ENCODE measurements at places on chromosomes 4 and X.

GRCh38 chr4:37993806-37994205 is 33.6 kb downstream of the PTTG2 start:
- no peak for DNase-seq

DNA sequence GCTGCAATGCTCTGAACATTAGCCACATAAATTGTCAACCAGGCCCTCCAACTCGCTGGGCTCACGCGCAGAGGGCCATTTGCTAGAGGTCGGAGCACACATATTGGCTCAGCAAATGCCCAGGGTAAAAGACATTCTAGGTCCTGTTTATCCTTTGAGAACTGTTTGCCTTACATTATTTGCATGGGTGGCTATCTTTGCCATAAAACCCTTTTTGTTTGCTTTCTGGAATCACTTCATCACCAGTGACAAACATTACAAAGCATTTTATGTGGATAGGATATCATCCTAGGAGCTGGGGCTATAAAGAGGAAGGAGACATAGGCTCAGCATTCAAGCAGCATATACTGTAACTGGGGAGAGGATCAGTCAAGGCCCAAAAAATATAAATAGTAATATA is 149.2 kb upstream of the RAI2 start:
- DNase-seq: no peak

- DNase-seq: no peak
Observed at GRCh38 chr4:102451266-102451665, 49.9 kb upstream of the NFKB1 start.

GRCh38 chrX:130155564-130155963 is 10.1 kb downstream of the AIFM1 start:
- DNase-seq: no peak

DNA sequence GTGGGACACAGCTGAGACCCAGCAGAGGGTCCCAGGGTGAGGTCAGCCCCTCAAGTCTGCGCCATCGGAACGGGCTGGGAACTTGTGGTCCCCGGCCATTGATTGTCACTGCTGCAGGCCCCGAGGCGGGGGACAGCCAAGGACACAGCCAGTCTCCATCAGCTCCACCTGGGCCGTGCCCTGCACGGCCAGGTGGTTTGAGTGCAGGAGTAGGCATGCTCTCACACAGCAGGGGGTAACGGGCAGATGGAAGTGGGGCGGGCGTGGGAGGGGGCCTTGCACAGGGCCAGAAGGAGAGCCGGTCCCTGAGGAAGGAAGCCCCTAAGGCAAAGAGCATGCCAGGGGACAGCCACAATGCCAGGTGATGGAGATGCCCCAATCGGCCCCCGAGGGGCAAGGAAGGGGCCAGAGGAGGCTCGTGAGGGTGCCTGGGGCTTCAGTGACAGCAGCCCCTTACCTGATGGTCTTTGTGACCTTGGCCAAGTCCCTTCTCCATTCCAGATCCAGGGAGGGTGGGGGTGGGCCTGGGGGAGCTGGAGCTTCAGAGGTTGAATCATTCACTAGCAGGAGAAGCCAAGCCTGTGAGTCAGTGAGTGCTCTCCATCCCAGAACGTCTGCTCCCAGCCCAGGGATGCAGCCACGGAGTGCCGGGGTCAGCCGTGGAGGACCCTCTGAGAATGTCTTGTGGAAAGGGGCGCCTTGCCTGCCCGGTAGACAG is 2.3 kb downstream of the ATP2B3 start:
- DNase-seq: no peak

GRCh38 chr4:26984896-26985295 is 124.3 kb downstream of the STIM2 start:
- no peak for DNase-seq

- DNase-seq: no peak
Observed at GRCh38 chr4:47786958-47787370, 50.9 kb downstream of the CORIN start.

- DNase-seq: no peak
Observed at GRCh38 chrX:115563633-115564162, 2.7 kb downstream of the PLS3 start.

DNA sequence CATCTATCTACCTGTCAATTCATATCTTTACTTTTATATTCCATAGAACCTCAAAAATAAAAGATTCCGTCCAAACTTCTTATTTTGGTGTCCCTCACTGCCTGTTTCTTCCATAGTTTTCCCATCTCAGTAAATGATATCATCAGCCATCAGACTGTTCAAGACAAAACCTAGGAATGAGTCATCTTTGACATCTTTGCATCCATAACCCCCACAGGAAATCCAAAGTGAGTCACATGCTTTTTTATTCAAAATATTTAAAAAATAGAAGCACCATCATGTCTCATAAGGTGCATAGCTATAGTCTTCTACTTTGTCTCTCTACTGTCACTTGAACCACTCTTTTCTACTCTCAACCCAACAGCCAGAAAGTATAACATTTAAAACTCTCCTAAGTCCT is 29.9 kb upstream of the CXXC4 start:
- DNase-seq: peak; percentile 13

GRCh38 chrX:56281789-56282188 is 49.6 kb downstream of the KLF8 start:
- peak; percentile 4 for DNase-seq

- peak; percentile 67 for DNase-seq
Observed at GRCh38 chr4:91325495-91325894, 978.3 kb upstream of the GRID2 start.

- DNase-seq: peak; percentile 76
Observed at GRCh38 chr4:74376888-74377483, 12.0 kb downstream of the EREG start.

GRCh38 chrX:19556202-19556601 is 40.9 kb upstream of the MAP3K15 start:
- DNase-seq: no peak

DNA sequence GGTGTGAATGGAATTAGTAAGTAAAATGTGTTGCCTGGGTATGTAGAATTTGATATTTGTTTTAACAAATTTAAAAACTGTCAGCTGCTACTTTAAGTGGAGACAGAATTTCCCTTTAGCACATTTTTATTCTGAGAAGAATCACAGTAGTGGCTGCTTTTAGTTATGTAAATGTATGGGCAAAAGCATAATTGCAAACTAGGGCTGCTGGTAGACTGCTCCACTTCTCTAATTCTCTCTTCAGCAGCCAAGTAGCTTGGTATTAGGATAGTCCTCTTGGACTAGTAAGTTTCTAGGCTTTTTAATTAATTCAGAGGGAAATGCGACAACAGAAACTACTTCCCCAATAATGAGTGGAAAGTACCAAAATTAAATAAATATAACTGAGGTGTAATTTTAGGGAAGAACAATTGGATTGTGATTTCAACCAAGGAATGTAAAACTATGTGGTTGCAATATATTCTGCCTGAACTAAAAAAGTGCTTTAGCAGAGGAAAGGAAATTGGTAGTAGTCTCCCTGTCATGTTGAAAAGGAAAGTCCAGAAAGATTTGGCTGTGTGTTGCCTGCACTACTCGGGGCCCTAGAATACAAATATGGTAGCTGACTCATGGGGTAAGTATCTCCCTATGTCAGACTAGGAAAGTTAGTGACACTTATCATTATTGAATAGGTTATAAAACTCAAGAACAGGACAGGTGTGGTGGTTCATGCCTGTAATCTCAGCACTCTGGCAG is 9.2 kb upstream of the EIF4E start:
- no peak for DNase-seq

GRCh38 chr4:101621120-101621519 is 169.4 kb upstream of the BANK1 start:
- peak; percentile 7 for DNase-seq

DNA sequence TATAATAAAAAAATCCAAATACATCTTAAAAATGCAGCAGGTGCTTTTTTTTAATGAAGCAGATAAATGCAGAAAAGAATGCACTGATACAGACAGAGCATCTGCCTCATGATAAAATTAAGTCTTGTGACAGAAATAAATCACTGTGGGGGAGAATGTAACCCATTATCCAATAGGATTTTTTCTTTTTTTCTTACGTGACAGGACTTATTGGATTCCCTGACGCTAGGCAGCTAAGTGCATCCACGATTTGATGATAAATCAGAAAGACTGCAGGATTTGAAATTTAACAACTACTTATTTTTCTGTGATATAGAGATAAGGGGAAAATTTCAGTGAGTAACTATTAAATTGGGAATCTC is 110.6 kb upstream of the PPARGC1A start:
- no peak for DNase-seq

DNA sequence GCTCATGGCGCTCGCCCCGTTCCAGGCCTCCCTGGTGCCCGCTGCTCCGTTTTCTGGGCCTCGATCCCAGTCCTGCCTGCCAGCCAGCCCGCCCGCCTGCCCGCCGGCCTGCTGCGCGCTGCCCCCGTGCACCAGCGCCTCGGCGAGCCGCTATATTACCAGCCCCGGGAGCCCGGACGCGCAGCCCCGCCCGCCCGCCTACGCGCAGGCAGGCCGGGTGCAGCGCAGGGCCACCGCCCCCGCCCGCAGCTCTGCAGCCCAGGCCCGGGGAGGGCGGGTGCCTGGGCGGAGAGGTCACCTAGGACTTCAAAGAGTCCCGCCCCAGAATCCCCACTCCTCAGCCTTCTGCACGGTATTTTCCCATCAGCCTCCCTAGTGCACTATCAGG is at the start of gene MAOB:
TSS of gene MAOB (minus strand) at position 157 of the 388 bp plus-strand sequence. CDS start at position 6, 151 bp downstream.
- no peak for DNase-seq

DNA sequence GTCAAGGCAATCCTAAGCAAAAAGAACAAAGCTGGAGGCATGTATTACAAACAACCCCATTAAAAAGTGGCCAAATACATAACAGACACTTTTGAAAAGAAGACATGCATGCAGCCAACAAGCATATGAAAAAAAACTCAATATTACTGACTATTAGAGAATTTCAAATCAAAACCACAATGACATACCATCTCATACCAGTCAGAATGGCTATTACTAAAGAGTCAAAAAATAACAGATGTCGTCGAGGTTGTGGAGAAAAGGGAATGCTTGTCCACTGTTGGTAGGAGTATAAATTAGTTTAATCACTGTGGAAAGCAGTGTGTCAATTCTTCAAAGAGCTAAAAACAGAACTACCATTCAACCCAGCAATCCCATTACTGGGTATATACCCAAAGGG is 604.6 kb upstream of the GRIA3 start:
- DNase-seq: no peak

- DNase-seq: no peak
Observed at GRCh38 chr4:77586951-77587383, 18.7 kb upstream of the CXCL13 start.

- DNase-seq: peak; percentile 29
Observed at GRCh38 chrX:26262121-26262523, 46.2 kb downstream of the MAGEB5 start.

DNA sequence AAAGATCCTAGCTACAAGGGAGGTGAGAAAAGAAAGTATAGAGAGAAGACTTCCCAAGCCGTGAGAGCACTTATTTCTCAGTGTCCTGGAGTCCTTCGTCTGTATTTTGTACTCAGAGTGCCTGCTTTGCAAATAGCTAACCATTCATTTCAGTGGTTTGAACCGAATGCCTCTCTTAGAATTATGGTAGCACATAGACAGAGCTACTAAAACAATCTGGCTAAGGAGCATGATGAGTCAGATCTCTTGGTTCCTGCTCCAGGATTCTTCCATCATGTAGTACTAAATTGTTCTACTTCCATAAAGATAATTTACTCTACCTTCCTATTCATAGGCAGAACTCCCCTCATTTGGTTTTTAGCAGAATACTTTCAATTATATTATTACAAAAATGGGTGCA is 946.6 kb downstream of the STIM2 start:
- no peak for DNase-seq

- peak; percentile 57 for DNase-seq
Observed at GRCh38 chrX:103404231-103405008, 28.1 kb downstream of the BEX3 start.

- DNase-seq: no peak
Observed at GRCh38 chrX:127037159-127037558, 217.6 kb downstream of the PRR32 start.

DNA sequence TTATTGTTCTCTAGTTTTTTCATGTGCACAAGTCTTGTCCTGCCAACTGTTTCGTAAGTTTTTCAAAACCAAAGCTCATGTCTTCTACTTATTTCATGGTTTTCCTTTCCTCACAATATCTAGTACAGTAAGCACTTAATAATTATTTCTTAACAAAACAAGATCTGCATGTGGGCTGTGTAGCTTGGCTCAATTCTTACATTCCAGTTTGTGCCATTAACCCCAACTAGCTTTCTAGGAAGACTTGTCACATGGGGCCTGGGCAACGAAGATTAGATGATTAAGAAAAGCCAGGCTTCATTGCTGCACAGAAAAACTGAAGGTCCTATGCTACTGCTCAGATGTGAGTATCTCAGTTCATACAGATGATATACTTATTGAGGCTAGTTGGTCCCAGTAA is 155.3 kb upstream of the TEX13A start:
- no peak for DNase-seq

- DNase-seq: no peak
Observed at GRCh38 chr4:22372986-22373385, 142.9 kb downstream of the ADGRA3 start.

DNA sequence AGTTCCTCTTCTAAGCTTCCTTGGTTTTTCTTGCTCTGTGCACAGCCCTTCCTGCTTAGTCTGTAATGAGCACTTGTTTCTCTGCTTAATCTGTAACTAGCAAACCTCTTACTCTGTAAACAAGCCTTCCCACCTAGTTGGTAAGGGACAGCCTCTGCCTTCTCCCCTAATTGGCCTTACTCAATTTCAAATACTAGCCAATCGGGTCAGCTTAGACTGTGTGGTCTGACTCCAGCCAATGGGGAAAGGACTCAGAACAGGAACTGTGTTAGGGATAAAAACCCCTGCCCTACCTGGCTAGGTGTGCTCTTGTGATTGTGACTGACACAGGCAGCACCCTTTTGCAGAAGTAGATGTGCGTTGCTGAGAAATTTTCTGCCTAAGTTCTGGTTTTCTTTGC is 136.5 kb upstream of the AADAT start:
- DNase-seq: no peak

DNA sequence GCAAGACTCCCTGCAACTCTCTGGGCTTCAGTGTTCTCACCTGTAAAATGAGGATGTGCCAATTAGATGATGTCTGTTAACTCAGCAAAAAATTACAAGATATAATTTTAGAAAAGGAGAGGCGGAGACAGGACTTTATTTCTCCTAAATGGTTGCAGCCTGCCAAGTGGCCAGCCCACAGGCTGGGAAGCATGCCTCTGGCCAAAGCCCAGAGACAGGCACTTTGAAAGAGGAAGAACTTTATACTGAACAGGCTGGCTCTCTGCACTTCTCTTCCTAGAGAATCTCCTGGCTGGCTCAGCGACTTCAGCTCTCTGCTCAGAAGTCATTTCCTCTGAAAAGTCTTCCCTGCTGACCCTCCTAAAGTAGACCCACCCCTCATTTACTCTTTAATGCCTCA is 3.7 kb downstream of the PRDM5 start:
- DNase-seq: no peak

DNA sequence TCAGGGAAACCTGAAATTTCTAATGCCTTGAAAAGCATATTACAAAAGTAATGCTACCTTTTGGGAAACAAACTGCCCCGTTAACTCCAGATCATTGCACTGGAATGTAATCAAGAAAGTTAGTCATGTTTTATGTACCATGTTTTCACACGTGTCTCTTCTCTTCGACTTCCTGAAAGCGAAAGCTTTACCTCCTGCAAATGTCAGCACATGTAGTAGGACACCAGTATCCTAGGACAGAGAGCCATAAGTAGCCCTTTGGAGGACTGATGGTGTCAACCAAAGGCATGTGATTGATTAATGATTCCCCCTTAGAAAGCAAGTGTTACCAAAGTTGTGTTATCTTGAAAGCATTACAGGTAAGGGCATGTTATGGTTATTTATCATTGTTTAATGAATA is 8.8 kb upstream of the MND1 start:
- no peak for DNase-seq
